ENCODE measurements at places on chromosomes 12 and 14.

DNA sequence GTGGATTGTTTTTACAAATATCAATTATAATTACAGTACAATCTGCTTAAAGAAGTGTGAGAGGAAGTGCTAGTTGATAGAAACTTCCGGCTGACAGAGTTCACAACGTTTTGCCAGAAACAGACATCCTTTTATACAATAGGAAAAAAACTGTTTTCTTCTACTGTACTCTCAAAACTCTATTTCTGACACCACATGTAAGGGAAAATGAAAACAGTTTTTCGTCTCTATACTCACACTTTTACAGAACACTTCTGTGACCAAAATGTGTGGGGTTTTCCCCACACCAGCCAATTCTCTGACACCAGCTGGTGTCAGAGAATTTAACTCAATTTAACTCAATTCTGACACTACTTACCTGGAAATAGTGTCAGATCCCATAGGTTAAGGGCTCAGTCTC is 24.2 kb upstream of the HIF1A start:
- no peak for DNase-seq

- no peak for DNase-seq
Observed at GRCh38 chr12:93852173-93852591, 175.0 kb downstream of the CRADD start.

- no peak for DNase-seq
Observed at GRCh38 chr12:110807640-110808039, 39.1 kb upstream of the CCDC63 start.

DNA sequence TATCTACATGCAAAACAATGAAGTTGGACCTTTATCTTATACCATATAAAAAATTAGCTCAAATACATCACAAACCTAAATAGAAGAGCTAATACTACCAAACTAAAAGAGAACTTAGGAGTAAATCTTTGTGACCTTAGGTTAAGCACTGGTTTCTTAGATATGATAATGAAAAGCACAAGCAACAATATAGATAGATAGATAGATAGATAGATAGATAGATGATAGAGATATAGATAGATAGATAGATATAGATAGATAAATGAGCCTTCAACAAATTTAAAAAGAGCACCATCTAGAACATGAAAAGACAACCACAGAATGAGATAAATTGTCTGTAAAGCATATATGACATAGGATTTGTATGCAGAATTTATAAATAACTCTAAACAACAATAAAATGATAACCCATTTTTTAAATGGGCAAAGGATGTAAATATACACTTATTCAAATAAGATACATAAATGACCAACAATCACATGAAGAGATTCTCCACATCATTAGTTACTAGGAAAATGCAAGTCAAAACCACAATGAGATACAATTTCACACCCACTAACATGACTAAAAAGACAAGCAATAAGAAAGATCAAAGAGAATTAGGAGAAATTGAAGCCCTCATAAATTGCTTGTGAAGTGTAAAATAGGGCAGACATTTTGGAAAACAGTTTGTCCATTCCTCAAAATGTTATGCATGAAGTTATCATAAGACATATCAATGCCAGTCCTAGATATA is 293.7 kb downstream of the BTG1 start:
- DNase-seq = no peak

DNA sequence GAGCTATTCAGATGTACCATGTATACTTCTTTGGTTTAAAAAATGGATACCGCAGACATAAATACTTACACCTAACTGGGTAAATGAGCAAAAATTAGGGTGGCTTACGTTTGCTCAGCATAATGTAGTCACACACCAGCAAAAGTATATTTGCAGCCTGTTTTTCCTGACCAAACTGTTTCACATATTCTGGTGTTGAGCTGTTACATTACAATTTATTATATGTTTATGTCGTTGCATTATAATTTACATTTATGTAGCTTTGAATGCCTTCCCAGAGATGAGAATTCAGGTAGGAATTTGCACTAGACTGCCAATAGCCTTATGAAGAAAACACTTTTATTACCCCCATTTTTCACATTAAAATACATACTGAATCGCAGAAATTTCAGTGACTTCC is 183.3 kb downstream of the PTPRO start:
- no peak for DNase-seq

GRCh38 chr14:104795781-104796686 is 486 bp upstream of the AKT1 start:
- DNase-seq = peak; percentile 65

Measured in T-helper 17 cell (primary cell).